ENCODE measurements at places on chromosomes 6 and 20. TPM values are rescaled to one million over a fixed set of nuclear protein-coding genes. Genes with fewer than 3 reads are reported as not detected.

The RAB44 gene
- polyA plus RNA-seq = not detected

The EHMT2 gene
- polyA plus RNA-seq = 26.5 TPM

The LHFPL5 gene
- not detected for polyA plus RNA-seq

The MAP3K7 gene
- 33.6 TPM for polyA plus RNA-seq

The ADGRB3 gene
- not detected for polyA plus RNA-seq

The OPN5 gene
- polyA plus RNA-seq = not detected

The CNBD2 gene
- polyA plus RNA-seq = 0.28 TPM

The RGS19 gene
- 20.9 TPM for polyA plus RNA-seq

The STK4 gene
- 35.1 TPM for polyA plus RNA-seq

The DNAJC5 gene
- 24.9 TPM for polyA plus RNA-seq

The OR2J1 gene
- not detected for polyA plus RNA-seq

The HLA-DPB1 gene
- polyA plus RNA-seq = 18.9 TPM

The PEX7 gene
- 10.7 TPM for polyA plus RNA-seq

The OLIG3 gene
- not detected for polyA plus RNA-seq

The FAM217A gene
- not detected for polyA plus RNA-seq

The RBBP8NL gene
- polyA plus RNA-seq = not detected

The LY6G6F gene
- polyA plus RNA-seq = not detected

The POPDC3 gene
- polyA plus RNA-seq = 48.6 TPM

The CST4 gene
- not detected for polyA plus RNA-seq

The TRIM40 gene
- polyA plus RNA-seq = not detected

The CYP24A1 gene
- 0.43 TPM for polyA plus RNA-seq

The OR12D3 gene
- not detected for polyA plus RNA-seq

The C6orf58 gene
- not detected for polyA plus RNA-seq

The NNAT gene
- 0.90 TPM for polyA plus RNA-seq

The EFCAB8 gene
- polyA plus RNA-seq = not detected

The WFDC10B gene
- polyA plus RNA-seq = not detected

The C20orf204 gene
- polyA plus RNA-seq = 0.14 TPM

The GPX5 gene
- not detected for polyA plus RNA-seq

The NKAIN2 gene
- polyA plus RNA-seq = not detected

The SYNDIG1 gene
- polyA plus RNA-seq = 1.6 TPM

The SIGLEC1 gene
- polyA plus RNA-seq = not detected

The PSMB8 gene
- 36.0 TPM for polyA plus RNA-seq

All from GM23248 (cell line).